Fibroblast of skin of scalp (primary cell): ENCODE measurements at places on chromosomes 1 and 21.

- DNase-seq, result no peak
Observed at GRCh38 chr1:193325042-193325441, 138.6 kb upstream of the B3GALT2 start.

- DNase-seq, result no peak
Observed at GRCh38 chr1:28139025-28139712, 37.3 kb downstream of the PTAFR start.

DNA sequence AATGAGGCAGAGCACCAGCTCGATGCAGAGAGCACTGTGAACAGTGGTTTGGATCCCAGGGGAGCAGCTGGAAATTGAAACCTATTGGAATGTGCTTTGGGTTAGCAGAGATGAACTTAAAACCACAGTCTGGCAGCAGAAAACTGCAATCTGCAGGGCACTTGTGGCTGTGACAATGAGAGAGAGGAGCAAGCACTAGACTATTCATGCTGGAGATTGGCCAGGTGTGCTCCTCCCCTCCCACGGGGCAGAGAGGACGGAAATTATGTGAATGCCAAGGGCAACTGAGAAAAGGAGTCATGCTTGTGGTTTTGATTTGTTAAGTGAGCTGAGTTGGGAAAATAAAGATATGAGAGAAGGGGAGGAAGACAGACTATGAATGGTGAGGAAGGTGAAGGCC is 38.1 kb downstream of the HSD3B2 start:
- peak; percentile 84 for DNase-seq

GRCh38 chr1:53310847-53311681 is 16.8 kb downstream of the LRP8 start:
- DNase-seq, result no peak

DNA sequence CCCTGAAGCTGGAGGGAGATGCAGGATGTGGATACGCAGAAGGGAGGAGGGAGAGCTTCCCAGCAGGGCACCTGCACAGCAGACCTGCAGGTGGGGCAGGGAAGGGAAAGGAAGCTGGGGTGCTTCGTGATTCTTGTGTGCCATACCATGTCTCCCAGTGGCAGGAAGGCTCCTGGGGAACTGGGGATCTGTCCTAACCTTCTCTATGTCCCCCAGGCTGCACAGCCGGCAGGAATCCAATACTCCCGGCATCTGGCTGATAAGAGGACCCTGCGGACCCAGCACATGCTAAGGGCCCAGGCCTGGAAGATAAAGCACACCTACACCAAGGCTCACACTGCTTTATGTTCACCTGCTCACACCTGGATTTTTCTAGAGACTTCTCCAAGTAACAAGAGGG is 79.4 kb downstream of the ITPKB start:
- DNase-seq, result no peak

GRCh38 chr1:225950905-225951497 is 10.0 kb upstream of the LEFTY2 start:
- no peak for DNase-seq
